ENCODE measurements at places on chromosomes 11 and 22.
A peak's percentile ranks its signal among the peaks of the same experiment; 100 is the strongest.

- DNase-seq: no peak
These were observed 13.9 kb upstream of the TXNRD2 start for GRCh38 chr22:19955241-19956128.

GRCh38 chr11:86749376-86749775, 51.0 kb upstream of the PRSS23 start:
- DNase-seq: no peak

GRCh38 chr11:116813781-116814471, 9.2 kb downstream of the APOA4 start:
- DNase-seq: no peak

DNA sequence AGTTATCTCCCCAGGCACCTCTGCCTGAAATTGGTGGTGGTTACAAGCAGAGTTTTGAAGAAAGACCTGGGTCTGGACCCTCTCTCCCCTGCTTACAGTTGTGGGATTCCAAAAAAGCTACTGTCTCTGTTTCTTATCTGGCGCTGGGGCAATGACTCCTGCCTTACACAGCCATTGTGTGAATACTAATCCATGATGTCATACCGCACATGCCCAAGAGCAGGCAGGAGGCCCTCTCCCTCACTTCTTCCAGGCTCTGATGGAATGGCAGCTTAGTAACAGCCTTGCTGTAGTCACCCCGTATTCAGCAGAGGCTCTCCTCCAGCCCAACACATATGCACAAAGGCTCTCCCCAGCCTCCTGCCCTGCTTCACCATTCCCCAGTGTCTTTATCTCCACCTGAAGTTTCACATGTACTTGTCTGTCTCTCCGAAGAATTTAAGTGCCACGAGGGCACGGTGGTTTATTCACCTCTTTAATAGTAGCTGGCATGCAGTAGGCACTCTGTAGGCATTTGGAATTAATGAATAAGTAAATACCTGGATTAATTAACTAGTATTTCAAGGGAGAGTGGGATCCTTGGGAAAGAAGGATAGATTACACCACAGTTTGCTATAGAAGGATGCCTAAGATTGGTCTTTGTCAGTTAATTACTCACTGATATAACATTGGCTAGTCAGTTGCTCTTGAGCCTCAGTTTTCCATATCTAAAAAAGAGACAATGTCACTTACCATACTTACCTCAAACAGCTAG, 165.6 kb downstream of the ETS1 start:
- peak; percentile 76 for DNase-seq

- no peak for DNase-seq
These were observed 802.7 kb downstream of the METTL15 start for GRCh38 chr11:28910926-28911325.

DNA sequence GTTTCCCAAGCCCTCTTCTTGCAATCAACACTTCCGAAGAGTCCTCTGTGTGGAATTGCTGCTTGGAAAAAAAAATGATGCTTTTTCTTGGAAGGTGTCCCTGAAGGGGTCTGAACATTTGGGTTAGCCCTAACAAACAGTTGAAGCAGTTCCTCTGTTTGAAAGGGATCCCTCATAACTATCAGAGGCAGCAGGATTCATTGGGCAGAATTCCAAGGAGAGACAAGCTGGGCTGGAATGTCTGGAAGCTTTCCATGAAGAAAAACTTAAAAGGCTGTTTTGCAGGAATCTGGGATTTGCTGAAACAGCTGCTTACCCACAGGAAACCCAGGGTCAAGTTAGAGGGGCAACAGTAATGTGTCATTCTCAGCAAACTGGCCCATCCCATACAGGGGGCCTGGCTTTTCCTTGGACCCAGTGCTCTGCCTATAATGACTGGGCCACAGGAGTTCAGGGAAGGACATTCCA, 3.1 kb downstream of the CSNK2A3 start:
- peak; percentile 15 for DNase-seq

DNA sequence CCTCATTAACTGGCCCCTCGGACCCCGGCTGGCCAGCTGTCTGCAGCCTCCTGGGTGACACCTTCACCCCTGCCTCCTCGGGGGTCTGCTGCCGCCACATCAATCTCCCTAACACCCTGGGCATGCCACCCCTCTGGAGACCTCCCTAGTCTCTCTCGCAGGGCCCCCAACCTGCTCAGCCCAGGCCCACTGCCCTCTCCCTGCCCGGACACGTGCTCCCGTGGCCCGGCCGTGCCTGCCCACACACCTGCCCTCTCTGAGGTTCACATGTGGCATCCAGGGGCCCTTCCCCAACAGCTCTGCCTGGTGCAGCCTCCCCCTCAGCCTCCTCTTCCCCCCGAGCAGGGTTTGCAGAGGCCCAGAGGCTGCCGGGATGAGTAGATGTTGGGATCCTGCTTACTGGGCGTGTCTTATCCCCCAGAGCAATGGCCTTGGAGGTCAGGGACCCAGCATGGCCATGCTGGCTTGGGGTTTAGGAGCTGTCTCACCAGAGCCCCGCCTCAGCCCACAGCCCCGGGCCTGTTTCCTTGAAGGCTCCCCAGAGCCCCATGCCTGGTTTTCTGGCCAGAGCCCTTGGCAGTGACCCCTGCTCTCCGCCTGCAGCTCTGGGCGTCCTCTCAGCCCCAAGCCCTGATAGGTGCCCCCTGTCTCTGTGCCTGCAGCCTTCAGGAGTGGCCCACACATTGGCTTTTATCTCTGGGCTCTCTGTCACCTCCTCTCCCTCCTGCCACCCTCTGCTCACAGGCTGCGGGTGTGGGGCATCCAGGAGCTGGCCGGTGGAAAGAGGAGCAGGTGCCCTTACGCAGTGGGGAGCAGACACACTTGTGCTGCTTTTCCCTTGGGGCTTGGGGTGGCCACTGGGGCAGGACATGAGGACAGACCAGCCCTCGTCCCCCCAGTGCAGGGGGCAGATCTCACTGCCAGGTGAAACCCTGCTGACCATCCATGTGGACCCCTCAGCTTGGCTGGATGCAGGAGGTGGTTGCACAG, 25.7 kb upstream of the SEPTIN5 start:
- DNase-seq: no peak

DNA sequence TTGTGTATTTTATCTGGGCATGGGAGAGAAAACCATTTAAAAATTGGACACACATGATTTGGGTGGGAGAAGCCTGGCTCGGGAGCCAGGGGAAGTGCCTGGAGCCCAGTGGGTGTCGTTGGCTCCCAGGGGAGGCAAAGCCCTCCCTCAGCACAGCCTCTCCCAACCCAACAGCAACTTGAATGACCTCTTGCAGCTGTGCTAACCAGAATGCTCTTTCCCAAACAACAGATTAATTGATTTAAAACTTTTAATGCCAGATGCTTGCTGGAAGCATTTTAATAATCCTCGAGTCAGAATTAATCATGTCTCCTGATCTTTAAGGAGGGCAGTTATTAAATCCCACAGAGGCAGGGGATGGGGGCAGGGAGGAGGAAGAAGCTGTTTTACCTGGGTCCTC, 401.6 kb downstream of the BUD13 start:
- DNase-seq: no peak
